Stimulated activated CD8-positive, alpha-beta memory T cell treated with anti-CD3 and anti-CD28 coated beads, Interleukin-15, amount 100 ng/mL, for 24 hours (primary cell): ENCODE measurements at places on chromosomes 11 and 22.
A peak's percentile ranks its signal among the peaks of the same experiment; 100 is the strongest.

GRCh38 chr11:10540546-10540914 is 457 bp downstream of the RNF141 start:
- DNase-seq: no peak

DNA sequence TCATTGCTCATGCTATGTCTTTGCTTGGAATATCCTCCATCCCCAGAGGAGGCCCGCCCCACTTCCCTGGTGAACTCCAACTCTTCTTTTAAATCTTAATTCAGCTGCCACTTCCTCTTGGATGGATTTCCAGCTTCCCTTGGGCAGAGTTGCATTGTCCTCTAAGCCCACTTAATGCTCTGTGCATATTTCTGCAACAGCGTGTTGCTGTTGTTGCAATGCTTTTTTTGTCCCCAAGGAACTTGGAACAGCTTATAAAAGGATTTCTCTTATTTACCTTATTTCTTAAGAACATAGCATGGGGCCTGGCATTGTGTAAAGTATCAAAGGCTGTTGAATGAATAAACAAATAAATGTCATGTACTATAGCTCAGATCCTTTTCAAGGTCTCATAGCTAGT is 507.4 kb downstream of the METTL15 start:
- DNase-seq: no peak

DNA sequence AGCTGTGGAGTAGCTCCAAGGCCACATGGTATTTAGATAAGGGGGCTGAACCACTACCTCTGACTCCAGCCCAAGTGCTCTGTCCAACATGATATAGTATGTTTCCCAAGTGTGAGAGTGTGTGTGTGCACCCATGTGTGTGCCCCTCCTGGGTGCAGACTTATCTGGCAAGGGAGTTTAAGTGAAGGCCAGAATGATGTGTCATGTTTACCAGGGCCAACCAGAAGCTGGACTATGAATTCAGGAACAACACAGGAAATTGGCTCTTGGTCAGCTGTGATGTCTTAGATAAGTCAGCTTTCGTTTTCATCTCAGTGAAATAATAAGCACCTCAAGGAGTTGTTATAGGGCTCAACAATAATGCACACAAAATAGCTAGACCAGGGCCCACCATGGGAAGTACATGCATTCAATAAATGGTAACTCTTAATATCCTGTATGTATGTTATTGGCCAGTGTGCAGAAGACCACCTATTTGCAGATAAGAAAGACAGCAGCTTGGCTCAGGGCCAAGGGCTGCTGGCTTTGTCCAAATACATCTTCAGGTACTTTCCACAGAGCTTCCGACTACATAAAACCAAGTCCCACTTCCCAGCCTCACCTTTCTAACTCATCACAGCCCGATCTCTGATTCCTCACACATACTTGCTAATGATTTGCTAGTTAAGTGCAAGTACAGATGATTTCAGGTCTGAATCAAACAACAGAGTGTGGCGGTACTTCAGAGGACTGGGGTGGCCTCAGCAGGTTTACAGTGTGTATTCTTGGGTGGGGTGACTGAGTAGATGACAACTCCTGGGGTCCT is 120.9 kb downstream of the ME3 start:
- no peak for DNase-seq

- DNase-seq: no peak
These were observed 46.6 kb downstream of the KCNC1 start for GRCh38 chr11:17781221-17781620.

GRCh38 chr11:72985645-72986044 is 156.5 kb downstream of the FCHSD2 start:
- DNase-seq: no peak

GRCh38 chr11:123173040-123173855 is 21.8 kb downstream of the CLMP start:
- no peak for DNase-seq

GRCh38 chr11:63698976-63699733 is 17.9 kb downstream of the RTN3 start:
- DNase-seq: no peak

DNA sequence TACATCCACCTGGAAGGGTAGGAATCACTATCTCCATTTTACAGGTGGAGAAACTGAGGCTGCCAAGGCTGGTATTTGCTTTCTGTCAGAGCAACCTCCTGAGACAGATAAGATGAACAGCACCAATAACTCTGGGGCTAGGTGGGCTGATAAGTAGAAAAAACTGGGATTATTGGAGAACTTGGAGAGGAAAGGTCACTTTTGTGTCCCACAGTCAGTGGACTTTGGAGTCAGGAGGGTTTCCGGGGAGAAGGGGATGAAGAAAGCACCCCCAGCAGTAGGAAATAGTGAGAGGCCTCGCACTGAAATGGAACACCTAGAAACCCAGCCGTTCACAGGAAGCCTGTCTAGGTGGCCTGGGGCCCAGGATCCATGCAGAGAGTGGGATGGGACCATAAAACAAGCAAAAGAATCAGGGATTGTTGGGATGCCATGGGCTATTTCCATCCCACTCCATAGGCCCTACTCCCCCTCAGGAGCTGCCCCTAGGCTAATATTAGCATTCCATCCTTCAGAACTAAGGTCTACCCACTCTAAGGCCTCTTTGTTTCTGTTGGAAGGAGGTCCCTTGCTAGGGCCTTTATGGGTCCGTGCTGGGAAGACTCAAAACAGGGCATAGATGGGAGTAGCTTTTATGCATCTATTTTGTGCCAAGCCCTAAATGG is 31.0 kb upstream of the FCHSD2 start:
- no peak for DNase-seq

GRCh38 chr11:47509077-47509536 is 43.8 kb downstream of the CELF1 start:
- DNase-seq: no peak

- no peak for DNase-seq
These were observed 35.6 kb upstream of the CDON start for GRCh38 chr11:126098204-126098769.

- no peak for DNase-seq
These were observed 432.2 kb upstream of the NARS2 start for GRCh38 chr11:79006854-79007253.

- DNase-seq: no peak
These were observed 397.0 kb downstream of the METTL15 start for GRCh38 chr11:28505232-28505631.

DNA sequence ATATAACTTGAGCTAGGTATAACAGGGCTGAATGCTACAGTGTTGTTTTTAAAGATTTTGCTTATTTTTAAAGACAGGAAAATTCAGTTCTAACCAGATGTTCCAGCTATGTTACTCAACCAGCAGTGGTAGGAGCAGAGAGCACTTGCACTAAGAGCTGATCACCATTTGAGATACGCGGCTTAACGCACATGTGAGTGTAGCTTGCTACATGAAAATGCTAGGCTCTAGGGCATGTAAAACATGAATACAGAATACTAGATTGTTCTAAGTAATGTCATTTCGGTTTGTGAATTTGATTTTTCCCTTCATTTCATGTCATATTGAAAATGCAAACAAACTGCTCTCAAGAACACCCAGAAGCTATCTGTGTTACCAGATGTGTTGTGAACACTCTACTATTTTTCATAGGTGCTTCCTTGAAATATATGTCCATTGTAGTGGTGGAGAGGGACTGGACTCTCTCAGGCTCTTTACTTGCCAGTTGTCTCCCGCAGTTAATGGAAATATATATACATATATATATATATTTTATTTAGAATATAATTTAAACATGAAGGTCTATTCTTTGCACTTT is 10.8 kb upstream of the TECTA start:
- DNase-seq: no peak

GRCh38 chr22:45529971-45530575 is 27.4 kb downstream of the FBLN1 start:
- DNase-seq: no peak

DNA sequence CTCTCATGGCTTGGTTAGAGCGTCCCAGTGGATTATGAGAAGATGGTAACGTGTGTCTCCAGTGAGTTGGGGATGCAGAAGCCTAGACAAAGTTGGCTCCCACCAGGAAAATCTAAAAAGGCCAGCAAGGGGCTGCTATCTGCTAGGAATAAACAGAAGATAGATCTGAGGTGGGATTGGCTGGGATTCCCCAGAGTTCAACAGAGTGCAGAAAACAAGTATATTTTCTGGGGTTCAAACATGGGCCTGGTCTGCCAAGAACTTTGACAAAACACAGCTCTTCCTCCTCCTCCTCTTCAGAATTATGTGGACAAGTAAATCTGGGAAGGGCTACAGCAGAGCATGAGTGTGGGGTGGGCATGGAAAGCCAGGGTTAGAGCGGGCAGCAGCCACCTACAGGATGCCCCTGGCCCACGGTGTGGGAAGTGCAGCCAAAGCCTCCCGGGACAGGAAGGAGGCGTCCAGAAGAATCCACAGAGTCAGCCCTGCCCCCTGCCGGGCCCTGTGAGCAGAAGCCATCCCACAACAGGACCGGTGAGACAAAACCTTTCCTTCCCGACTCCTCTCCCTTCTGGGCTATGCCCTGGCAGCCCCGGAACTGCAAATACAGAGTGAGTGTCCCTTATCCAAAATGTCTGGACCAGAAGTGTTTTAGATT is 67.1 kb downstream of the CD82 start:
- no peak for DNase-seq

GRCh38 chr11:235609-235996 is 539 bp downstream of the SIRT3 start:
- peak; percentile 43 for DNase-seq

DNA sequence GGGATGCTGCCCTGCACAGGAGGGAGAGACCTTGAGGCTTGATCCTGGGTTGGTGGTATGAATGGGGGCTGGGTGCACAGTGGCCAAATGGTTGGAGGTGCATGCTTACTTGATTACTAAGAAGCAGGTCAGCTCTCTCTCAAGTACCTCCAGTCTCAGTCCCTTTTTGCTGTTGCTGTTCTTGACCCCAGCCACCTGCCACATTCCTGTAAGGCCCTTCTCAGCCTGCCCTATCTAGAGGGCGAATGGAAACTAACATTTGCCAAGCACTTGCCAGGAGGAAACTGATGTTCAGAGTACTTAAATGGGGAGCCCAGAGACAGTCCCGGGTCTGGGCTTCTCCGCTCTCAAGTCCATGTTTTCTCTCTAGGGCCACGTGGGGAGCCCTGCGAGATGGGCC is 39.9 kb downstream of the CABIN1 start:
- no peak for DNase-seq

- no peak for DNase-seq
These were observed at the start of gene SSTR3 for GRCh38 chr22:37212174-37212906. Gene SSTR3, minus strand, starts transcription at chr22:37212477. Its CDS starts 4,674 bp downstream, at chr22:37207803.

- DNase-seq: no peak
These were observed 121.4 kb upstream of the TTC12 start for GRCh38 chr11:113193016-113193415.

- no peak for DNase-seq
These were observed 7.0 kb downstream of the MAP3K11 start for GRCh38 chr11:65606876-65607613.

GRCh38 chr11:72468289-72468688 is 34.0 kb upstream of the CLPB start:
- no peak for DNase-seq

- DNase-seq: no peak
These were observed 4.0 kb downstream of the POGLUT3 start for GRCh38 chr11:108494182-108494581.

DNA sequence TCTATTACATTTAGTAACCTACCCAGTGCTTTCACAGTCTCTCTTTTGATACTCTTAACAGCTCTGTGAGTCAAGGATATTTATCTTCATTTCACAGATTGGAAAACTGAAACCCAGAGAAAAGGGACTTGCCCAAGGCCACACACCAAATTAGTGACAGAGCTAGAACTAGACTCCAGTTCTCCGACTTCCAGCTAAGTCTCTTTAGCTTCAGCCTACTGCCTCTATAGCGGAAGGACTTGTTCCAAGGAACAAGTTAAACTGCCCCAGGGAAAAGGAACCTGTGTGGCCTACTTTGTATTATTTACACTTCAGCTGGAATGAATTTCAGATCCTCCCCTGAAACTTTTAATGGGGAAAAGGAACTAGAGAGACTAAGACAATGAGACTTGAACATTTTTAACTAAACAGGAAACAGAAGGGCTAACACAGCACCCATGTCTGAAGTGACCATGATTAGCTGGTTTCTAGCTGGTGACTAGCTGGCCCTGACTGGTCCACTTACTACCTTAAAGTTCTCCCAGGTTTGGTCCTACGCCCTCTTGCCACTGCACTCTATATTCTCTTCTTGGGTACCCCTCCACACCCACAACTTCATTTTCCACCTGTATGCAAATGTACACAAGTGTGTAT is 1.3 kb downstream of the LRRC51 start:
- no peak for DNase-seq

DNA sequence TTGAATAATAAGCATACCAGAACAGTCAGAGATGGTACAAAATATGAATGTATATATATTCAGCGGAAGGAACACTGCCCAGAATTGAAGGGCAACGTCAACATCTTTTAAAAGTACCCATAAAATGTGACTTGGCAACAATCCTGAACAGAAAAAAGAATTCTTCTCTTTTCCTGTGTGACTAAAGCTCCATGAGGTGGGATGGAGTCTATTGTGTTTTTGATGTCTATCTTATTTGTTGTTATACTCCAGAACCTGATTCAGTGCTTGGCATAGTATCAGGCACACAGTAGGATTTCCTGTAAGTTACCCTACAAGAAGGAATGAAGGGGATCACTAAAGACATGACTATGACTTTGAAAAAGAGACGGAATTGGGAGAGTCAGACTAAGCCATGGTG is 10.3 kb downstream of the LDLRAD3 start:
- no peak for DNase-seq

DNA sequence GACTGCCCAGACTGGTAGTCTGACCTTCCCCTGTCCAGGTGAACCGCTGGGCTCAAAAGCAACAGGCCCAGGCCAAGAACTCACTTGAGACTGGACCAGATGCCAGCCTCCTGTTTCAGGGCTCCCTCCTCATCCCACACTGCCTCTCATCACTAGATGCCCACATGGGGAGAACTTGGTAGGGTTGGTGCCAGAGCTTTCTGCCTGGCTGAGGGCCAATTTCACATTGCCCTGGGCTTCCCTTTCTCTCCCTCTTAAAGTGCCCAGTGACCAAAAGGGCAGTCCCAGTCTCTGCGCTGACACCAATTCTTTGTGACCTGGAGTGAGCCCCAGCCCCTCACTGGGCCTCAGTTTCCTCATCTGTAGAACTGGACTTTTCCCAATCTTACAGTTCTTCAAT is 41.7 kb downstream of the C11orf58 start:
- no peak for DNase-seq

DNA sequence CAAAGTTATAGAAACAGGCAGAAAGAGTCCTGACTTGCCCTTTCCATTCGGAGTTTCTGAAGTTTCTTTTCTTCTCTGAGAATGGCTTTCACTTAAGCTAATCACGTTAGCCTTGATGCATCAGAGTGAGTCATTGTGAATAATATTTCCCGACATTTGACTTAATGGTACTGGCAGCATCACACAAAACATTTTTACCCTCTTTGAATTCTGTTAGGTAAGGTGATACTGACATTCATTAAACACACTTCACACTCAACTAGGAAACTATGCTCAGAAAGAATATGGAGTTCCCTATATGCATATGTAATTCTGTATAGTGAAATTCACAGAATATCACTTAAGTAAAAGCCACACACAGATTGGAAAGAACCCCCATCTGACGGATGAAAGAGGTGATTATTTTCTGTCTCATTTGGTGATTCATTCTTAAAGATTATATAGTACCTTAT is 120.8 kb upstream of the ARHGAP20 start:
- no peak for DNase-seq

GRCh38 chr11:96761451-96761850 is 371.6 kb downstream of the JRKL start:
- DNase-seq: no peak
